DMS53 (cell line): ENCODE measurements at places on chromosomes 1 and 21.

GRCh38 chr1:153768316-153769181 is 6.7 kb upstream of the SLC27A3 start:
- DNase-seq, result peak; percentile 58

GRCh38 chr1:41713557-41714327 is 205.0 kb downstream of the HIVEP3 start:
- DNase-seq, result peak; percentile 47

GRCh38 chr1:30187413-30188023 is 535.9 kb downstream of the MATN1 start:
- DNase-seq, result no peak

- DNase-seq, result peak; percentile 71
Observed at GRCh38 chr1:39575191-39576015, 1.2 kb downstream of the PABPC4 start.

DNA sequence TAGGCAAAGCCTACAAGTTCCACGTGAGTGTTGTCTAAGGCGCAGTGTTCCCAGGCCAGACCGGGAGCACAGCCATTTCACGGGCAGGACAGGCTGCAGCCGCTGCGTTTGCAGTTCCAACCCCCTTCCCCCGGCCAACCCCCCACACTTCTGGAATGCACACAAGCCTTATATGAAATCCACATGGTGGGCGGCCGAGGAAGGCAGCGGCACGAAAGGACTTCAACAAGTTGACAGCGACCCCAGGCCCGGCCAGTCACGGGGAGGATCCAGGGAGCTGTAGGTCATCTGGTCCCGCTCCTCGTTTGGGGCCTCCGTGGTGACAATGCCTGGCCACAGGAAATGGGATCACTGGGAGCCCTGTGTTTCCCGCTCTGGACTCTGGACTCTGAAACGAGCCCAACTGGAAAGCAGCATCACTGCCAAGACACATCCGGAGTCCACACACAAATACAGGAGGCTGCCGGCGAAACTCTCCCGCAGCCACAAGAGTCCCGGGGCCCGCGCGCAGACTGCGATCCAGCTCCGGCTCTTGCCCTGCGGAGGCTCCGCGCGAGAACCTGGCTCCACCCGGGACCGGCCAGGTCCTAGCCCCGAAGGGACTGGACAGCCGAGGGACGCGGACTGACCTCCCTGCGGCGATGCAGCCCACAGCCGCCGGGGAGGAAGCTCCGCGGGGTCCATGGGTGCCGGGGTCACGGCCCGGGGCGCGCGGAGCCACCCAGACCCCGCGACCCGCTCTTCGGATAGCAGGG is 794 bp downstream of the NID1 start:
- DNase-seq, result peak; percentile 86
